ENCODE measurements at places on chromosomes 2 and 18. TPM values are rescaled to one million over a fixed set of nuclear protein-coding genes. Genes with fewer than 3 reads are reported as not detected.
A peak's percentile ranks its signal among the peaks of the same experiment; 100 is the strongest.

DNA sequence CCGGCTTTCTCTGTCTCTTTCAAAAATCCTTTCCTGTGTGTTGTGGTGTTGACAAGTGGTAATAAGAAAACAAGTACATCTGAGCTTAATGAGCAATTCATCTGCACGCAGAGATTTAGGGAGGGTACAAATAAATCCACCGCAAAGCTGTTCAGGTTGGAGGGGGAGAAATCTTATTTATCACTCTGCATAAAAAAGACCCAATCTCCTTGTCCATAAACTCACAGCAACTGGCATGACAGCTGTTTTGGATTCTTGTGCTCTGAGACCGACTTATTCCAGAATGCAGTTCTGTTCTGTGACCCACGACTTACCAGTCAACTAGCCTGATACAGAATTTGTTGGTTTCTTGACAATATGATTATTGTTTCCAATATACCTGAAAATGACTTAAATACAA is 380.1 kb downstream of the SOX11 start:
- DNase-seq = no peak

DNA sequence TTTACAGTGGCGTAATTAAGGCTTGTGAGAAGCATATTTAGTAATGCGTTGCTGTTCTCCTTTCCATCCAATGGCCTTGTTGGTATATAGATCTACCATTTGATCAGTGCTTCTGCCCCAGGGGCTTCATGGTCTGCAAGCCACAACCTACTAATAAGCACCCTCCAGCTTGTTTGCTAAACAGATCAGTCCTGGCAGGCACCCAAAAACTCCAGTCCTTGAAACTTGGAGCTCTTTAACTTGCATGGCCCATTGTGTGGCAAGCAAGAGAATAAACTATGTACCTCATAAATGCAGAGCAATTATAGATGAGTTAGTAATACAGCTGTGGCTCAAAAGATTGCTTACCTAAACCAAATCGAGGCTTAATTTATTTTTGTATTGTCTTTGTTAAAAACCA is 158.5 kb downstream of the FTCDNL1 start:
- DNase-seq = no peak

GRCh38 chr2:166125557-166125956 is 2.3 kb downstream of the SCN1A start:
- DNase-seq = no peak

GRCh38 chr2:225025917-225026571 is 16.2 kb downstream of the DOCK10 start:
- DNase-seq = peak; percentile 39

DNA sequence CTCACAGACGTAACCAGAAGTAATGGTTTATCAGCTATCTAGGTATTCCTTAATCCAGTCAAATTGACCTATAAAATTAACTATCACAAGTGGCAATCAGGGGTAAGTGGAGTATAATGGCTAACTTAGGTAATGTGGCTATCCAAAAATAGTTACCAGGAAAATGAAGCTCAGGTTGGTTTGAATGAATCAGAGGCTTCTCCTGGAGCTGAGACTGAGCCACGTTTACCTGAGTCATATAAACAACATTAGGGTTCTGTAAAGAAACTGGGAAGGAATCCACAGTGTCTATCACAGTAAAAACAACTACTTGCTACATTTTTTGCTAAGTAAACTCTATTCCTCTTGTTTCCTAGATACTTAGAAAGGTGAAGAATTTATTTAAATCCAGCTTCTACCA is 236.0 kb upstream of the SPHKAP start:
- DNase-seq = no peak

DNA sequence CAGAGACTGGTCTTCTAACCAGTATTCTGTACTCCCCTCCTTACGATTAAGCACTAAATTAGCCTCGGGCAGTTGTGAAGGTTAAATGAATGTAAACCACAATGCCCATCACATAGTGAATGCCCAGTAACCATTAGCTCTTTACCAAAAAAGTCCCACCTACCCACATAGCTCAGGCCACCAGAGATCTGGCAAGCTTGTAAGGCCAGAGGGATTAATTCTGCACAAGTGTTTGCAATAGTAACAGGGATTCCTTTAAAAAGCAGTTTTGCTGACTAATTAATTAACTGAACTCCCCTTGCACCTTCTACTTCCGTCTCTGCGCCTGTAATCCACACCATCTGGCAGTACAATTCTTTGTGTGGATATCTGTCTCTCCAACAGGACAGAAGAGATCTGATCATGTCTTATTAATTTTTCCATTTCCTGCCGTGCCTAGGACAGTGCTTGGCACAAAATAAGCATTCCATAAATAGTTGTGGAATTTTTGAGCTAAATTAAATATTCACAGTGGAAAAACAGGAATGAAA is 36.2 kb upstream of the IGFBP2 start:
- DNase-seq = no peak

IRS1 gene
- total RNA-seq = 6.4 TPM

DNA sequence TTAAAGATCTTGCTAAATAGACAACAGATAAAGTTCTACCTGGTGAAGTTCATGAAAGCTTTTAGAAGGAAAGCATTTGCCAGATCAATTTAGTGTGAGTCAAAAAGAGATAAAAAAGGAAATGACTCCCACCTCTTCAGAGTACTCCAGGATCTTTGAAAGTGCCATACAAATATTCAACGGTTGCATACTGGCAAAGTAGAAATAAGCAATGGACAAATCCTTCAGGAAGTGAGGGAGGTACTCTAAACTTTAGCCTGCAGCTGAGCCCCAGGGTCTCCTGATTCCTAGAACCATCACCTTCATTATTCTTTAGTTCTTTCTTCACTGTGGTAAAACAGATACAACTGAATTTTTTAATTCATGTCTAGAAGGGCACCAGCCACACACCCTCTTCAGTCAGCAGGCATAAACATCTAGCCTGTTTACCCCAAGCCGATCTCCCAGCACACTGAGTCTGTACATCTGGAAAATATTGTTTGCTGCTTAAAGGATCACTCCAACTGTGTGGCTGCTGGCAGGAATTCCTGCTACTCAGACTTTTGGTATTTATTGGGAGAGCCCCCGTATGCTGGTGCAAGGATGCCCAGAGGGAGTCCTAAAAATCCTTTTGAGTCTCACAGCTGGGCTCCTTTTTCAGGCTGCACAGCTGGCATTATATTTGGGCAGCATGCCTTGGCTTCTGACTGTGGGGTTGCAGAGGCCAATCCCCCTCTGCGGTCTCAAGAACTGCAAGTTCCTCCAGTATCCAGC is 72.3 kb upstream of the SESTD1 start:
- peak; percentile 5 for DNase-seq

GRCh38 chr2:176769021-176769420 is 443.6 kb upstream of the HNRNPA3 start:
- no peak for DNase-seq

DNA sequence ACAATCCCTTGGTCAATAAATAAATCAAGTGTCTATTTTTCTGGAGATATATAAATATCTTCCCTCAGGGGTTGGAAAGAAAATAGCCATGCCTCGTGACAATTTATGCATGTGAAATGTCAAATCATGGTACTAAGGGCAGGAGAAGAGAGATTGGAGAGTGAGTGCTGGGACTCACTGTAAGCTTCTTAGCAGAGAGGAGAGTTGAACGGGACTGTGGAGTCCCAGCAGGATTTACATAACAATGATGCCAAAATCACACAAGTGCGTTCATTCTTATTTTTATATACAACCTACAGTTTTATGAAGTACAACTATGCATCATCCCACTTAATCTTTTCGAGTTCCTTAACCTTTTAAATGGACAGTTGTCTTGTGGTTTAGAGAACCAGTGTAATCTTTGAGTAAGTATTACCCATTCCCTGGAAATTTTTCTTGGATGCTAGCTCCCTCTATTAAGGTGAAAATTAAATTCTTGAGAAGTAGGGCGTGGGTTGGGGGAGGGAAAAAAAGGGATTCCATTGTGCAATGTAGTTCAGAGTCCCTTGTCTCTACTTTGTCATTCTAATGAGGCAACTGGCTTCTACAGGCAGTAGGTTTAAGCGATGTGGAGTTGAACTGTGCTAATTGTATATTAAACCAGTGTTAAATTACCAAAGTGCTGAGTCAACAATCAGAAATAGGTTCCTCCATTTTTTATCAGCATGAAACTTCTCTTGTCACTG is 143.6 kb upstream of the EPHA4 start:
- no peak for DNase-seq

CROCC2 gene
- total RNA-seq = not detected

- no peak for DNase-seq
Measured at GRCh38 chr2:28225473-28226080, 167.1 kb upstream of the FOSL2 start.

DNA sequence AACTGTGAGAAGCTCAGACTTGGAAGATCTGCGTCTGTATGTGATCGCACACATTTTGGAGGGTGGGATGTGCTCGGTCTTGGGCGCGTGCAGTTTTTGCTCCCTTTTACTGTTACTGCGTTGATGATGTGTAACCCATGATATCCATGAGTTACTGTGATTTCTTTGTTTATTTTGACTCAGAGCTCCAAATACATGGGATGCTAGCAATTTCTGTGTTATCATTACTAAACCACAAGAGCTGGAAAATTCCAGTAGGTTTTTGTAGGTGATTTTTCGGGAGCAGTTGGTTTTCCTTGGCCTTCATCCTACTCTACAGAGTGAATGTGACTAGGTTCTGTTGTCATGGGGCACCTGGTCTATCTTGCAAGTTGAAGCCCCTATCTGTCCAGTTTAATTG is 124.2 kb downstream of the AGAP1 start:
- DNase-seq = peak; percentile 19

DNA sequence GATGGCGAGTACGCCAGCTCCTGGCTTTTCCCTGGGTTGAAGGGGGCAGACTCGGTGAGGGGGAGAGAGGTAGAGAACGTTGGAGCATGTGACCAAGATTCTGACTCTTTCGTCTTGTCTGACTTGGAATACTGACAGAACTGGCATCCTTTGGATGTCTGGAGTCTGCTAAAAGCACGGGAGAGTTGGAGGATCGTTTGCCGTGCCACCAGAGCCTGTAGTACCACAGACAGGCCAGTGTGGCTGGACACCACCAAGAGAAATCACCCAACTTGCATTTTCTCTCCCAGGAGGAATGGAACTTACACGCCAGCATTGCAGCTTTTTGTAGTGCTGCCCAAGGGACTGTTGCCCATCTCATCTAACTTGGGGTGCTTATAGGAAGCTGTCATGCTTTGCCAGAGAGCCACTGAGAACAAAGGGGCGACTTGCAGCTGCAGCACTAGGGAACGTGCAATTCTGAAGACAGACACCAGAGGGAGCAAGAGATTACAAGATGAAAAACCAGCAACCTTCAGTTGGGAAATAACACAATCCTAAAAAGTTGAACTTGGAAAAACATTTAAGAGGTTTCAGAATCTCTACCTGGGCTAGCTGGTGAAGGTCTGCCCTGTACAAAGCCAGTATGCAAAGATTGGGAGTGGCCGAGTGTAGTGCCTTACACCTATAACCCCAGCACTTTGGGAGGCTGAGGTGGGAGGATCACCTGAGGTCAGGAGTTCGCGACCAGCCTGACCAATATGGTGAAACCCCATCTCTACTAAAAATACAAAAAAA is 24.1 kb downstream of the PSMG2 start:
- peak; percentile 56 for DNase-seq

GRCh38 chr2:9297156-9297555 is 90.5 kb downstream of the ASAP2 start:
- no peak for DNase-seq

GRCh38 chr2:100189387-100189786 is 47.0 kb upstream of the AFF3 start:
- no peak for DNase-seq

GRCh38 chr2:39608686-39609441 is 56.9 kb upstream of the TMEM178A start:
- no peak for DNase-seq

NTSR2 gene
- total RNA-seq = not detected

GRCh38 chr2:99940963-99941362 is 201.4 kb downstream of the AFF3 start:
- DNase-seq = peak; percentile 63

GRCh38 chr2:200627110-200627770 is 41.4 kb downstream of the AOX1 start:
- no peak for DNase-seq

DNA sequence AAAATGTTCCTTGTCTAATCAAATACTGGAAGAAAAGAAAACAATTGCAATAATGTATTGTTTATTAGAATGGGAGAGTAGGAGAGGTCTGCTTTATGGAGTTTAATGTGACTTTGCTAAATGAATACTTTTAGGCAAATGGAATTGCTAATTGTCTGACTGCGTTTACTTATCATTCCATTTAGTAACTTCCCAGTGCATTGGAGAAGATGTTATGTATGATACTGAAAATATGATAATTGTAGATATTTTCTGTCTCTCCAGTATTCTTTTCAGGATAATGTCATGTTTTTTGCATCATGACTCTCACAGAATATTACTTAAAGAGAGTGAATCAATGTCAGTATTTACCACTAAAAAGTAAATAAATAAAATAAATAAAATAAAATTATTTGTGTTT is 8.1 kb upstream of the ERBB4 start:
- DNase-seq = no peak

- peak; percentile 31 for DNase-seq
Measured at GRCh38 chr2:46632349-46632748, 153.0 kb downstream of the TMEM247 start.

DNA sequence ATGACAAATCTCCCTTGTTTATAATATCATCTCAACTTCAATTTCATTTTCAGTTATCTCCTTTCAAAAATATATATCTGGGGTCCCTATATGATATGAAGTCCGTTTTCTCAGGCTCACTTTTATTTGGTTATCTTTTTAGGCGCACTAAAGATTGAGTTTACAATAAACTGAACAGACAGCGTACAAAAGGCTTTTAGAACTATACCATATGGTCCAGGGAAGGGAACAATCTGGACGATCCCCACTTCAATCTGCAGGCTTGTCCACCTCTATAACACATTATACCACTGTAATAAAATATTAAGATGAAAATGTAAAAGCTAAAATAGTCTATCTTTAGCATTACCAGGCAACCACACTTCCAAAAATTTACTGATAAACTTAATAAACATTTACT is 289.9 kb downstream of the ZEB2 start:
- no peak for DNase-seq

DNA sequence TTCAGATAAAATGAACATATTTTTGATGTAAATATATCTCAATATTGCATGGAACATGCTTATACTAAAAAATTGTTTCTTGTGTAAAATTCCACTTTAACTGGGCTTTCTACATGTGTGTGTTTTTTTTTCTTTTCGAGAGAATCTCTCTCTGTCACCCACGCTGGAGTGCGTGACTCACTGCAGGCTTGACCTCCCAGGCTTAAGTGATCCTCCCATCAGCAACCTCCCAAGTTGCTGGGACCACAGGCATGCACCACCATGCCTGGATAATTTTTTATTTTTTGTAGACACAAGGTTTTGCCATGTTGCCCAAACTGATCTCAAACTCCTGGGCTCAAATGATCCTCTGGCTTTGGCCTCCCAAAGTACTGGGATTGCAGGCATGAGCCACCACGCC is 254.6 kb downstream of the LOXHD1 start:
- DNase-seq = peak; percentile 74

Measured in Daoy (cell line).